Forelimb muscle (tissue), 1 donor: ENCODE measurements at places on chromosomes 5 and 9.

DNA sequence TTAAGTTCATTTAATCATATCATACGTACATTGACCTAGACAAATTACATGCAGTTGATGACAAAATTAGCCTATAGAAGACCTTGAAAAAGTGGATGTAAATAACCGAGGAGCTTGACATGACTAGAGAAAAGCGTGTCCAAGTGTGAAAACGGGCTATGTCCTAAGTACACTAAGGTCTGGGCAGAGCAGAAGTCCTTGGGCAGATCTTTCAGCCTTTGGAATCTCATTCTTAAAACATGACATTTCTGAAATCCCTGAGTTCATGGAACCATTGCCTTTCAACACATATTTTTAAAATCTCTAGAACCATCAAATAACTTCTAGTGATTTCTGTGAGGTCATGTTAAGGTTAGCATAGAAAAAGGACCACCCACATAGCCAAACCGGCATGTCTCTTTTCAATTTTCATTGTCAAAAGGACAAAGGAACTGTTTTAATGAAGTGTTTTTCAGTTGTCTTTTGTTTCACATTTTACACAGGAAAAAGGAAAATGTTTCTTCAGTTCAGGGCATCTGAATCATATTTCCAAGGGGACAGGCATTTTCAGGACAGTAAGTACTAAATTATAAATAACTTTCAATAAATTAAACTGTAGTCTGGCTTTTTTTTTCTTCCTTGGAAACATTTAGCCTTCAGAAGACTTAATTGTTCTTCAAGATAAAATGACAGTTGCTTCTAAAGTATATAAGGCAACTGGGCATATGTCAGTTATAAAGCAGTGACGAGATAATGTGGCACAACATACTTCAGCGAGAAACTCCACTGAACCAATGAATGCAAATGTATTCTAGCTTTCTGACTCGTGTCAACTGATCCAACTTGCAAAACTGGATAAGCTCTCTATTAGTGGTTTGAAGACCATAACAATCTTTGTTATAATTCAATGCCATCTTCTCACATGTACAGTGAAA is 416.8 kb downstream of the NFIB start:
- DNase-seq = no peak

DNA sequence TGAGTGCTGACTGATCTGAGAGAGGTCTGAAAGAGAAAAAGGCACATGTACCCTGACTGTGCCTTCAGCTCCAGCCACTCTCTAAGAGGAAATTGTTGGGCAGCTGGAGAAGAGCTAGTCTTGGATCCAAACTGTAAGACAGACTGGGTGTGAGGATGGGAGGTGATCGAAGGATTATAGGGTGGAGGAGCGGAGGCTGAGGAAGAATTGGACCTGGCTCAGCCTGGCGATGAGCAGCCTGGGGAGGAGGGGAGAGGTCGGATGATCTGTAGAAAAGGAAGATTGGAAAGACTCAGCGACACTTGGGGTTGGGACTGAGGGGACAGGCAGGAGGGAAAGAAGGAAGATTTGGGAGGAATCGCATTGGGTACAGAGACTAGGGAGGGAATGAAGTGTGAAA is 98.6 kb upstream of the SLC25A48 start:
- DNase-seq = no peak

DNA sequence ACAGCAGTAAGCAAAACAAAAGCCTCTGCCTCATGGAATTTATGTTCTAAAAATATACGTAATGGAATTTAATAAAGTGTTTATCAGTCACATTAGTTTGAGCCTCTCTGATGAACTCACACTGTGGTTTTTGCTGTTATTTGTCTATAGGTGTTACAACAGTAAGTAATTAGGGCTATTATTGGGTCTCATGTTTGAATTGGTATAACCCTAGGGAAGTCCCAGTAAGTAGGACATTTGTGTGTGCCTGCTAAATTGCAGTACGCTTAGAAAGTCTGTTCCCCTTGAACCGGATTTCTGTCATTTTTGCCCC is 197.6 kb downstream of the NR3C1 start:
- DNase-seq = no peak

- DNase-seq = no peak
These were observed 31.6 kb upstream of the RFK start for GRCh38 chr9:76425677-76426453.

DNA sequence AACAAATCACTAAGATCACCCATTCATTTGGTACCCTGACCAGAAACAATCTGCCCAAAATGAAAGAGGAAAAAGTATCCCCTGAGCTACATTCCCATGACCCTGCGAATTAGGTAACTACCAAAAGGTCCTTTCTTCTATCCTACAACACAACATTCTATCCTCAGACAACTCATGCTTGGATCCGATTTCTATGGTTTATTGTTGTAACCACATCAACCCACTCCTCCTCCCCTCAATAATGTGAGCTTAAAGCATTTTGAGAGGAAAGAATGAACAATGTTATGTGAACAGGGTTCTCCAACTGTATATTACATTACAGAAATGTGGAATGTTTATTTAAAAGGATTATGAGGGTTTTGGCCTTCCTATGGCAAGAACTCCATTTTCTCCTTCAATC is 4.0 kb downstream of the SLC35D2 start:
- DNase-seq = no peak

- no peak for DNase-seq
These were observed 508 bp downstream of the MOCS2 start for GRCh38 chr5:53109056-53109442.

- no peak for DNase-seq
These were observed 180.4 kb upstream of the S1PR3 start for GRCh38 chr9:88810826-88811225.

- DNase-seq = no peak
These were observed 26.8 kb downstream of the SPTAN1 start for GRCh38 chr9:128579194-128579593.

DNA sequence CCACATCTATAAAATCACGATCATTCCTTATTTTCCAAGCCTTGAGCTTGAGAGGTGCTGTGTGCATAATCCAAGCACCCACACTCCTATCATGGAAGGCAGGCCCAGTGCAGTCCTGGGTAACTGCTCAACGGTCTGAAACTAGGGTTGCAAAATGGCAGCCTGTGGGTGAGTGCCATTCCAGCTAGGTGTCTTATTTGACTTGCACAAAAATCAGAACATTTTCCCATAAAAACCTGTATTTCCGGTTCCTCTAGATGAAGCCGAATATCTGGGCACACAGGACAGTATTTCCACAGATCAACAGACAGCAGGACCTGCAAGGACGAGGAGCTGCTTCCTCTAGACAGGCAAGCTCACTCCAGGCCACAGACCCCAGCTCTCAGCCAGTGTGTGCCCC is 588.8 kb downstream of the BNC2 start:
- DNase-seq = no peak

DNA sequence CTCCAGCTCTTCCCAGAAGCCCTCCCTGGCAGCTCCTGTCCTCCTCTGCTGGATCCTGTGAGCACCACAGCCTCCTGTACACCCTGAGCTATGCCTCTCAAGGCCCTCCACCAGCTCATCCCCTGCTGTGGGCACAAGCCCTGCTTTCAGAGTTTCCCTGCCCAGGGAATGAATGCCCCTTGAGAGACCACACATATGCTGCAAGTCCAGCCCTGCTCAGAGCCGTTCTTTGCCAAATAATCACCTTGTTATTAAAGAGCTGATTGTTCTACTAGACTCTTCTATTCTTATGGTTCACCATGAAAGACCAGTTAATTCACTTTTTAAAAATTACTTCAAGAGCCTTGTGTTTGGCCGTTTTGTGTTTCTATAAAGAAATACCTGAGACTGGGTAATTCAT is 121.5 kb downstream of the MVB12B start:
- no peak for DNase-seq

DNA sequence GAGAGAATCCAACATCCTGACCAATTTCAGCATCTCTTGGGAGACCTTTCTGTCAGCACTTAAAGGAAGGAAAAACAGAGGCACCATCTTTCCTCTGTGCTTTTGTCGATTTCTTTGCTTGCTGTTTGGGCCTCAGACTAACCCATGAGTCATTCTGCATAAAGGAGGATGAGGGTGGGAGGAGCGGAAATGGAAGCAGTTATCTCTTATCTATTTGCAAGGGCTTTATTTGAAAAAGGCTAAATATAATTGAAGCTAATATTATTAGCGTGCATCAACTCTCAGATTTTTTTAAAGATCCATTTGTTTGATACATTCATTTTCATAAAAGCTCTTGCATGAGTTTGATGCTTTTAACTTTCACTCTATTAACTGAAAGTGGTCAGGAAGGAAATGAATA is 72.9 kb downstream of the ZNF622 start:
- no peak for DNase-seq

GRCh38 chr9:36433386-36433785 is 33.3 kb upstream of the RNF38 start:
- DNase-seq = no peak

GRCh38 chr9:137689745-137690529 is 71.1 kb downstream of the EHMT1 start:
- no peak for DNase-seq

GRCh38 chr9:71210326-71210725 is 88.9 kb upstream of the TRPM3 start:
- DNase-seq = no peak

DNA sequence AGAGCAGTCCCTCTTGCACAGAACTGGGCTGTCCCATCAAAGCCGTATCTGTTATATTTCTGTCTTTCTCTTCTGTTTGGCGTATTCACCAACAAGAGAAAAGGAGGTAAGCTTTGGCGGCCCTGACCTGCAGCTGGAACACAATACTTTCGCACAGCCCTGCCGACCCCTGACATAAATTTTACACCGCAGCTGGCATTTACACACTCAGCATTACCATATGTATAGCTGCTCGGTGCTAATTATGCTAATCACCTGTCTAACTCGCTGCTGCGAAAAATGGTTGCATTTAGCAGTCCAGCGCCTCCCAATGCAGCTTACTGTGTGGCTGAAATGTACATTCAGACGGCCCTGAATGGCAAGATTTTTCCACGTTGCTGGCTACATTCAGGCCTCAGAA is 20.8 kb downstream of the PTCH1 start:
- no peak for DNase-seq

DNA sequence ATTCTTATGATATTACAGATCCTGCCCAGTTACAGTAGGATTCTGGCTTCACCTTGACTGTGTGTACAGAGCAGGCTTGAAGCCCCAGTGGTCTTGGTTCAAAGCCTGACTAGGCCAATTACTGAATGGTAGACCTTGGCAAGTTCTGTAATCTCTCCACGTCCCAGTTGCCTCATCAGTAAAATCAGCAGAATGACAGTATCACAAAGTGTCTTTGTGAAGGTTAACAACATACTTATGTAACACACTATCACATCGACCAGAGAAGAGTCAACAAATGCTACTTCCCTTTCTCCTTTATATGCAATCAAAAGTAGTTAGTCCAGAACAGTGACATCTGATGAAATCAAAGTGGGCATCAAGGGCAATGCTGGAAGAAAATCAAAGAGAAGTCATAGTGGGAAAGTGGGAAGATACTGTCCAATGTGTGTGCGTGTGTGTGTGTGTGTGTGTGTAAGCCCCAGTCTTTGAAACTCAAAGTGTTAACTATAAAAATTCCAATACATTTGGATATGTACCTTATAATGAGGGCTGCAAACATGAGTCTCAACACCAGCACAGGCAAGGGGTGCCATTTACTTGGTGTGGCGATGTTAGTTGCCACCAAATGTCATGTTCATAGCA is 93.5 kb upstream of the EGFLAM start:
- no peak for DNase-seq

GRCh38 chr9:27430750-27431535 is 93.1 kb upstream of the IFNK start:
- DNase-seq = no peak

DNA sequence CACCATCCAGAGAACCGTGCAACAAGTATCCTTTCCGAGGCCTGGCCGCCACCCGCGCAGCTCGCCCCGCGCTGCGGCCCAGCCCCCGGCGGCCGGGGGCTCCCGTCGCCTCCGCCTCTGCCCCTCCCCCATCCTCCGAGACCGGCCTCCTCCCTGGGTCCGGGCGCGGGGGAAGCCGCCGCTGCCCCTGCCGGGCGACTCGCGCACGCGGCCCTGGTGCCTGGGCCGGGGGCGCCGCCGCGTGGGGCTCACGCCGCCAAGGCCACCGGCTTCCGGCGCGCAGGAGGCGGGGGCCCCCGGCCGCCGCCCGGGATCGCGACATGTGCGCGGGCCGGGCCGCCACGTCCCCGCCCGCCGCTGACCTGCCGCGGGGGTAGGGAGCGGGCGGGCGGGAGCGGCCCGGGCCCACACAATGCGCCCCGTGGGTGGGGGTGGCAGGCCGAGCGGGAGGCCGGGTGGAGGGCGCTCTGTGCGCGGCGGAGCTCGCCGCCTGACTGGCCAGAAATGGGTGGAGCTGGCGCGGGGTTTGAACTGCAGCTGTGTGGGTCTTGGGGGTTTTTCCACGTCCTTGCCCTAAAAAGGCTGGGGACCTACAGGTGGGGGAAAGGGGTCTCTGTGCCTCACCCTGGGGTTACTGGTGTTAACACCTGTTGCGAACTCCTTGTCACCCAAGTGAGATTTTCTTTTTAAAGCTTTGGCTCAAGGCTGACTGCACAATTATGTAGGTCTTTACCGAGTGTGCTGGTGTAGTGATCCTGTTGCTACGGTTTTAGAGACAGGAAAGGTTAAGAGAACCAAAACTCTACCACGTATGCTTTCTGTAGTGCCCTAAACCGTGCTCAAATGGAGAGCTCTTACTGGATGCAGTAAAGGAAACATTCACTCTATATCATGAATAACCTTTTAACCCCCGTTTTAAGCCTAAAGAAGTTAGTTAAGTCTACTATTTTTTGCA is 32.3 kb downstream of the TNPO1 start:
- DNase-seq = no peak

DNA sequence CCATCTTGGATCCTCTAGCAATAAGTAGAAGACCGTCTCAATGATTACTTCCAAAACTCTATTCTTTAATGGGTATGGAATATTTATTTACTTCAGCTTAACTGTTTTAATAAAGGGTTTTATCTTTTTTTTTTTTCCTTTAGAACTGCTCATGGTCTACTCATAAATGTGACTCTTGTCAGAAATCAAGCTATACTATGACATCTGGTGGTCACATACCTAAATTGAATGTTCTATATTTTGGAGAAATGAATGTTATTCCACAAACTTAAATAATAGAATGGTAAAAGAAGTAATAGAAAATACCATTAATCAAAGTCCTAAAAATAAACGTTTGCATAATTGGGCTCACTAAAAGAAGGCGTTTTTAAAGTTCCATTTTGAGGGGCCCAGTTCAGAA is 131.2 kb upstream of the PLCXD3 start:
- no peak for DNase-seq

- no peak for DNase-seq
These were observed 679 bp downstream of the SLC6A7 start for GRCh38 chr5:150190503-150190979.

DNA sequence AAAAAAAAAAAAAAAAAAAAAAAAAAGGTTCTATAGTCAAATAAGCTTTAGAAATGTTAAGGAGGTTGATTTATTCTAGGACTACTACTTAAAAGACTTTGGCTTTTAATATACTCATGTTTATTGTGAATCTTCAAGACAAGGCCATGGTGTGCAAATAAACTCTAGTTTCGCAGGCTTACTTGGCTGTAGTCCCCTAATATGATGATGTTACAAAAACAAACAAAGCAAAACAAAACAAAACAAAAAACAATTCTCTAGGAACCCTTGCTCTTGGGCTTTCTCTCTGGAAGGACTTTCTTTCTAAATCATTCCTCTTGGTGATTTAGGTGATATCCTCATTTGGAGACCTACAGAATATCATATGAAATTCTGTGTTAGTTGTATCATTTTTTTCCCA is 172.0 kb downstream of the GDNF start:
- DNase-seq = no peak
